ENCODE measurements at places on chromosomes 3 and 15.

DNA sequence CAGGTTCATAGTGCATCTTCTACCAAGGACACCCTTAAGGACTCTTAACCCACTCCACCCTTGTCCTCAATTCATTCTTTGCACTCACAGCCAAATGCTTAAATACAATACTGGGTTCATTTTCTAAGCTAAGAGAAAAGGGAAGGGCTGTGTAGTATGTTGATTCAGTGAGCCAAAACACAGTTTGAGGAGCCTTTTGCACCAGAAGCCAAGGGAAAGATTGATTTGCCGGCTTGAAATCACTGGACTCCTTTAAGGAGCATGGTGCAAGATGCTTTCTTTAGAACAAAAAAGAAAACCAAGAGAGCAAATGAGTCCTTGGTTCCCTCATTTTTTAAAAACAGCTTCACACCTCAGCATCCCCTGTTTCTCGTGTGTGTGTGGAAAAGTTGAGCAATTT, 47.8 kb downstream of the BOC start:
- DNase-seq = no peak

- no peak for DNase-seq
These were observed 6.6 kb upstream of the MUC4 start for GRCh38 chr3:195818301-195818700.

DNA sequence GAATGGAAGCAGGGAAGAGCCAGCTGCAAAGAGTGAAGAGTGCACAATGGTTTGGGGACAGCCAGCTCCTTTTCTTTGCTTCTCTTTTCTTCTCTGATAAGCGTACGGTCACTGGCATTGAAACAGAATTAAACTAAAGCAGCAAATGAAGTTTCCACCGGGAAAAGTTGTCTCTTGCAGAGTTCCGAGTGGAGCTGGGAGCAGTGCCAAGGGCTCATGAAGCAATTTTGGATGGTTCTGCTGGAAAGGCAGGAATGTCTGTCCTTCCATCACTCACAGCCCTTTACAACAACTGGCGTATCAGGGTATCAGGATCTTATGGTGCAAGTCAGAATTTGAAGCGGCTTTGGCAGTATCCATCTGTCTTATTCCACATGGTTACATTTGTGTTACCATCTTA, 1042.9 kb downstream of the NTRK3 start:
- DNase-seq = no peak

GRCh38 chr15:71811752-71812735, 1.7 kb downstream of the NR2E3 start:
- no peak for DNase-seq

DNA sequence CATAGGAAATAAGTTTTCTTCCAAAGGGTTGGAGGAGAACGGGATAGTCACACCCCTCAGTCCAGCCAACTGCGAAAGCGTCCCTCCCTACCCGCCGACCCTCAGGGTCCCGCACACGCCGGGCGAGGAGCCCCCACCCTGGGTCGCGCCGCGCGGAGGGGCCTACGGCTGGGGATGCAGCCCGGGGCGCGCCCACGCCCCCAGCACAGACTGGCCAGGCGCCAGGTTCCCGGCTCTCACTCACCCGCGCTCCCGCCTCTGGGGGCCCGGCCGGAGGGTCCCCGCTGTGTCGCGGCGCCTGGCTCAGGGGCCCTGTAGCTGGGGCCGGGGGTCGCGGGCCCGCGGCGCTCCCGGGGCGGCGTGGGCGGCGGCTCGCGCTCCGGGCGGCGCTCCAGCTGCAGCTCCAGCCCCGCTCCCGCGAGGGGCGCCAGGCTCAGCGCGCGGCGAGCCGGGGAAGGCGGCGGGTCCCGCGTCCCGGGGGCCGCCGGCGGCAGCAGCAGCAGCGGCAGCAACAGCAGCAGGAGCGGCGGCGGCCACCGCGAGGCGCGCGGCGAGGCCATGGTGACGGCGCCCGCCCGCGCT, 375 bp downstream of the HEG1 start:
- peak; percentile 41 for DNase-seq

DNA sequence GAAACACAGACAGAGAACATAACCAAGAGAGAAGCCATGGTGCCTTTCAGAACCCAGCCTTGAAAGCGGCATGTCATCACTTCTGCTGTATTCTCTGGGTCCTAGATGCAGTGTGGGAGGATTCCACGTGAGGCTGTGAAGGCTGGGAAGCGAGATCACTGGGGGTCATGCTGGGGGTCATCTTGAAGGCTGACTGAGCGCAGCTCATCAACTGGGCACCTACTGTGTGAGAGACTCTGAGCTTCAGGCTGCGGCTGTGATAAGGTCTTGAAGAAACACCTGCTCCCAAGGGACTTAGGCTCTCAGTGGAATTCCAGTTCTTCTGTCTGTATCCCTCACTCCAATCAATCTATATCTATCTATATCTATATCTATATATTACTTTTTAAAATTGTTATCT, 91.8 kb upstream of the KLF13 start:
- DNase-seq = no peak

DNA sequence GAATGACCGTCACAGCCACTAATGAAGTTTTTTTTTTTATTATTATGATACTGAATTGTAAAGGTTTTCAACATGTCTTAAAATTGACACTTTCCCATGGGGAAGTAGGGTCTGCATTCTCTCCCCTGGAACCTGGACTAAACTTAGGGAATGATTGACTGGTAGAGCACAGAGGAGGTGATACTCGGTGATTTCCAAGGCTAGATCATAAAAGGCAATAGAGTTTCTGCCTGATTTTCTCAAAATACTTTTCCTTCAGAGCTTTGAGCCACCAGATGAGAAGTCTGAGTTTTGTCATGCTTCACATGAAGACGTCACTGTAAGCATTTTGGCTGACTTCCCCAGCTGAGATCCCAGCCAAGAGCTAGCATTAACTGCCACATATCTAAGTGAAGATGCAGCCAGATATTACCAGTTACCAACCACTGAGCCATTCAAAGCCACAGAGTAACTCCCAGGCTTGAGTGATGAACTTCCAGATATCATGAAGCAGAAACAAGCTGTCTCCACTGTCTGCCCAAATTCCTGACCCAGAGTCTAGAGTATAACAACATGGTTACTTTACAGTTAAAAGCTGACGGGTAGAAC, 105.8 kb downstream of the LSAMP start:
- no peak for DNase-seq

DNA sequence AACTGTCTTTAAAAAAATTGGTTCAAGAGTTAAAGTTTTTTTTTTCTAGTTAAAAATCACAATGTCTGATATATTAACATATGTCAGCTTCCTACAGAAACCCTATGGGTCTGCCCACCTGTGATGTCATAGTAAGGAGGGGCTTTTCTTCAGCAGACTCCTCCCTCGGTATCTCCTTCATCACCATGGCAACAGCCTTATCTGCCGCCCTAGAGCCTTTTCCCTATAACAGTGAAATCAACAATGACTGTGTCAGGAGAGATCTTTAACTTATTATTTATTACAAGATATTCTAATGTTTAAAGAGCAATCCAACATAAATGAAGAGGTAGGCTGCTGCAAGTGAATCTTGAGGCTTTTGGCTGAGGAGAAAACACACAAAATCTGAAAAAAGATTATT, 138.7 kb downstream of the PEX5L start:
- peak; percentile 12 for DNase-seq

GRCh38 chr15:91445695-91446228, 345.7 kb downstream of the SV2B start:
- DNase-seq = no peak

DNA sequence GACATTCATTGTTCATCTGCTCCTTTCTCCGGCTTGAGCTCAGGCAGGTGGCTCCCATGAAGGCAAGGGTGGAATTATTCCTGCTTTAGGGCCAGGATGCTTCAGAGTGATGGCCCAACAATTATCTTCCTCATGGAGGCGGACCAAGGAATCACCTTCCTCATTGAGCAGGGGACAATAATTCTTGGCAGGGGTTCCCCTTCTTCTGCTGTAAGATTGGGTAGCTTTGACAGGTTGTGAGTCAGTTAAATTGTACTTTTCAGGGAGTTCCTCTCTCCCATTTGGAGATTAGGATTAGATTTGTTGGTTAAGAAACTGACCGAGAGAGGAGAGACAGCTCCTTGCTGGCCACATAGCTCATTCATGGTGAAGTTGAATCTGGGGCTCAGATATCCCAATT, 31.4 kb upstream of the CD47 start:
- no peak for DNase-seq

- no peak for DNase-seq
These were observed 61.3 kb upstream of the MME start for GRCh38 chr3:155018621-155019330.

Measured in CD4-positive, alpha-beta T cell treated with Interleukin-1 beta for 1 hour (primary cell).